ENCODE measurements at places on chromosomes 13 and 19.

GRCh38 chr19:11483366-11484111 is 2.7 kb upstream of the ELAVL3 start:
- no peak for DNase-seq

- no peak for DNase-seq
Measured at GRCh38 chr13:109273326-109273751, 513.0 kb downstream of the IRS2 start.

DNA sequence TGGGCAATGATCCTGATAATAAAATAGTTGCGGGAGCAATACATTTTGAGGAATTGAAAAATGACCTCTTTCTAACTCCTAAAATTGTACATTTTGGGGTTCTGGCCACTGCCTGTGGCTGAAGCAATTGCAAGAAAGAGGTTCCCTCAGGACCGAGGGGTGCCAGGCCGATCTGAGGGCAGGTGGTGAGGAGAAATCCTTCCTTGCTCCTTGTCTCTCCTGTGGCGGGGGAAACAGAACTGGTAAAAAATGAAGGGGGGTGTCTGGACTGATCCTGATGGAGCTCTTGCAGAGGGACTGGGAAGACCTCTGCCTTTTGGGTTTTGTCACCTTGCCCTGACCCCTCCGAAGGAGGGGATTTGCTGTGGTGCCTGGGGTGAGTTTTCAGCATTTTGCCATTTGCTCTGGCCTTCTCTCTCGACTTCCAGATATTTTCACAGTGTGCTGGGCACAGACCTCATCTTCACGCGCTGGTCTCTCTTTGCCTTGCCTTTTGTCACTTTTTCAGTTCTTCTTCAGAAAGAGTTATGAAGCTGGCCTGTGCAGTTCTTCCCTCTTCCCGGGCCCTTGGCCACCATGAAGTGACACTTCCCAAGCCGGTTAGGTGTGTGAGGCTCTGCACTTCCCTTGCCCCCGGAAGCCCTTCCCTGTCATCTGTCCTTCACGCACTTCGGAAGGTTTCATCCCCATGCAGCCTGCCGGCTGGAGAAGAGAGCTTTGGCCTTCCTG is 22.2 kb downstream of the NFIX start:
- DNase-seq = no peak

DNA sequence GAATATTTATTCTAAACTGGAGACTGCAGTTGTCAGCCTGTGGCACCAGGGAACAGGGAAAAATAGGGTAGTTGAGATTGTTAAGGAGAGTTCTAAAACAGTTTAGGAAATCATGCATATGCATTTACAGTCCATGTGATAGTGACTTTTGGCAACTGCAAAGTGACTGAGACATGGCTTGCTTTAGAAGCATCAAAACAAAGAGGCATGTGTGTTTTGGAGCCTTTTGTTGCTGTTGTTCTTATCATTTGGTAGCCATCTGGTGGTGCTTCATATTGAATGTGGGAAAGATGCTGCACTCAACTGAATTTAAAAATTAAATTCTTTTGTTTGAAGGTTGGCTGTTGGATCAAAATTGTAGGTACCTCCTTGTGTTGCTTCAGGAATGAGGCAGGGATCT is 10.2 kb upstream of the EBPL start:
- no peak for DNase-seq

DNA sequence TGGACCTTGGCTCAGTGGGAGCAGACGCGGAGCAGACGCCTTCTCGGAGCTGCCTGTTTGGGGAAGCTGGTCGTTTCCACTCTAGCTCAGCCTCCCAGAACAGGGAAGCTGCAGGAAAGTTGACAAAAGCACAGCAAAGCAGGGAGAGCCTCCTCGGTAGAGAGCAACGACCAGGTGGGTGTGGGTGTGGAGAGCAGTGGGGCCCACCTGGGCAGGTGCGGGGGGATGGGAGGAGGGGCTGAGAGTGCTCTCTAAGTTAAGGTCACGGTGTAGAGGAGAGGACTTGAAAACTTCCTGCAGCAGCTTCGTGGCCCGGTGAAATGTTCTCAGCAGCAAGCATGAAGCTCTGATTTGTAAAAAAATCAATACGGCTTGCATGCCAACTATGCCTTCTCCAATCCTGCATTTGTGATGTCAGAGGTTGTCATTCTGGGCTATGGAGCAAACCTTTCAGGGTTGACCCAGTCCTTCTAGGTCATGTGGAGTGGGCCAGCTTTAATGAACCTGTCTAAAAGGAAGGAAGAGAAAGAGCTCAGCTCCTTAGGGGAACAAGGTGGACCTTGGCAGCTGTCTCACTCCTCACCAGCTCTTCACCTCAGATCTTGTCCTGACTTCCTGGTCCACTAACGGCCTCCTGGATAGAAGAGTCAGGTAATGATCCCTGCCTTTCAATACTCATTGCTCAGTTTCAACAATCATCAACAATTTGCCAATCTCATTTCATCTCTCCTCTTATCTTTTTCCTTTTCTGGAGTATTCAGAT is 85.8 kb upstream of the UBL3 start:
- DNase-seq = peak; percentile 28

- no peak for DNase-seq
Measured at GRCh38 chr13:27595055-27595811, 25.1 kb downstream of the LNX2 start.

DNA sequence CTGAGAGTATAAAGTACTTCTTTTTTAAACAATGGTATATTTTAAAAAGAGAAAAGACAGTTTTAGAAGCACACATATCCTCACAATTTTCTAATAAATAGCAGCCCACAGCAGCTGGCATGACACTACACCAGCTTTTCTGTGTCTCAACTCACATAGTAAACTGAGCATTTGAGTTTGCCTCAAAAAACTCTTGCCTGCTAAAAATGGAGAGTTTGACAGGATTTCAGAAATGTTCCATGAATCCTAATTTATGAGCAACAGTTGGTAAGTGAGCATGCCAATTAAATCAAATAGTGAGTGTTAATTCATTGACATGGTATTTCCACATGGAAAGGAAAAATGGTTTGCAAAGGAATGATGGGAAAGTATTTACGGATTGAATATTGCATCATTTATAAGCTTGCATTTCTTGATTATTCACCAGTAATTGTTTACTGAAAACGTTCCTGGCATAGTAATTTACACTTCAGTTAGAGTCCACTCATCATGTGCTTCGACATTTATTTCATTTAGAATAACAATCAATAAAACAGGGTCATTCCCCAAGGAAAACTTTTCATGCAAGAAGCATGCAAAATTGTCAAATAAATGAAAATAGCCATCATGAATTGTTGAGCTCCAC is 323.0 kb downstream of the EFNB2 start:
- no peak for DNase-seq

- DNase-seq = no peak
Measured at GRCh38 chr13:50380905-50381304, 365.7 kb downstream of the KCNRG start.

GRCh38 chr19:46232029-46232428 is 2.5 kb downstream of the IGFL1 start:
- DNase-seq = no peak

DNA sequence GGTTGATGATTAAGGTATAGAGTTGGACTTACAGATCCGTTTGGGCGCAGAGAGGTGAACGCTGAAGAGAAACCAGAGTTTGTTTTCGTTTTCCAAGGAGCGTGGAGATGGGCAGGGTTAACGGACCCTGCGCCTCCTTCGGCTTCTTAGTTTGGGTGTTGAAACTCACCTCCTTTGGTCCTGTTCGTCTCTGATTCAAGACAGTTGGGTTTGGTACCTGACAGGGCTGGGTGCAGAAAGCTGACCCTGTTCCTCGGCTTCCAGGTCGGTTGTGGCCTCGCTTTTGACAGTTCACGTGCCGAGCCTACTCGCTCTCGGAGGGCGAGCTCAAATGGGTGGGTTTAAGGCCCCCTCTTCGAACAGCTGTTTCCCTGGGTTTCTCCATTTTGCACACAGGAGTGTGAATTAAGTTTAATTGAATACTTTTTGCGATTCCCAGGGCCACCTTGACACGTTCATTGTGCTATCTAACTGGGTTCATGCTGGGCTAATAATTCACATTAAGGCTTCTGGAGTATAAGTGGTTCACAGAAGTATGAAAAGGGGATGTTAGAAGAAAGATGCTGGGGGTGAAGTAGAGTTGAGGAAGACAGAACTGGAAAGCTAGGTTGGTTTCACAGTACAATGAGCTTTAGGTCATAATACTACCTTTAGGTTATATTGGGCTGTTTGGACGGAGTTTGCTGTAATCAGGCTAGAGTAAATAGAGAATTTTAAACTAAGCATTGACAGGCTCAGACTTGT is 638 bp downstream of the USPL1 start:
- DNase-seq = peak; percentile 56

DNA sequence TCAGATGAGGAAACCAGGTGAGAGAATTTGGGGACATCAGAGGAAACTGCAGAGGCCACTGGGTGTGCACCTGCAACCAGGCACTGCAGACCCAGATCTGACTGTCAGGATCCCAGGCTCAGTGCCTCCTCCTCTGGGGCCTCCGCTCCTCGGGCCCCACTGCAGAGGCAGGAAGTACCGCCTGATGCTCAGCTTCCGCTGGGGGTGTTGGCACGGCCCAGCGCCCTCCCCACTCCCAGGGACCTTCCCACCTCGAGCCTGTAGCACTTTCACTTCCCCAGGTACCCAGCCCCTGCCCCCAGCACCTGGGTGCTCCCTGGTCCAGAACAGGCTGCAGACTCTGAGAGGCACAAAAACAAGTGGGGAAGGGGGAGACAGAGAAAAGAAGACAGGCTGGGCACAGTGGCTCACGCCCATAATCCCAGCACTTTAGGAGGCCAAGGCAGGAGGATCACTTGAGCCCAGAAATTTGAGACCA is 1.4 kb upstream of the CD37 start:
- DNase-seq = peak; percentile 80

DNA sequence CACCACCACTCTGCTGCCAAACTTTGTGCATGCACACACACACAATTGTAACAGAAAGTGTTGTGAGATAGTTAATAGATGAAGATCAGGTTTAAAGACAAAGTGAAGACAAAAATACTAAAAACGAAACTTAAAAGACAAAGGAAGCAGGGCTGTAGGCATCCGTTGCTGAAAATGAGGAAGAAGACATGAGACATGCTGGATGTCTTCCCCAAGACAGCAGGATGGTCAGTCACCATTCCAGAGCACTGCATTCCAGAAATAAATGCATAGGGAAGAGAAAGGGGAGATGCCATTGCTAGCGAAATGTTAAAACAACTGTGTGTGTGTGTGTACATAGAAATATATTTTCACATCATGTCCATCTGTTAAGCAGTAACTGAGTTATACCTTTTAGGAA is 520.1 kb downstream of the SUCLA2 start:
- no peak for DNase-seq

- no peak for DNase-seq
Measured at GRCh38 chr13:75324413-75324940, 157.5 kb downstream of the TBC1D4 start.

DNA sequence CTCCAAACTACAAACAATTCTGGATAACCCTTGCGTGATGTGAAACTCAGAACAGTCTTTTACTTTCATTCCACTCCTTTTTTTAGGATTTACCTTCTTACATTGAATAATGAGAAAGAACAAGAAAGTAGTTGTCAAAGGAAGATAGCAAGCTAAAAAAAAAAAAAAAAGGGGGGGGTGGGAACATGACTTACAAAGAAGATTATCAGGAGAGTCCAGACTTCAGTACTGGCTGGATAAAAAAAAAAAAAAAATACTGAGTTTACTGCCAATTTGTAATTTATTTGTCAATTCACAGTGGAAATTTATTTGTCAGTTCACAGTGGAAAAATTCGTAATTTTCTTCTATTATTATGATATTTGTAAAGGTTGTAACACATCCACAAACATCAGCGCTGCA is 792.4 kb upstream of the SLITRK5 start:
- no peak for DNase-seq

DNA sequence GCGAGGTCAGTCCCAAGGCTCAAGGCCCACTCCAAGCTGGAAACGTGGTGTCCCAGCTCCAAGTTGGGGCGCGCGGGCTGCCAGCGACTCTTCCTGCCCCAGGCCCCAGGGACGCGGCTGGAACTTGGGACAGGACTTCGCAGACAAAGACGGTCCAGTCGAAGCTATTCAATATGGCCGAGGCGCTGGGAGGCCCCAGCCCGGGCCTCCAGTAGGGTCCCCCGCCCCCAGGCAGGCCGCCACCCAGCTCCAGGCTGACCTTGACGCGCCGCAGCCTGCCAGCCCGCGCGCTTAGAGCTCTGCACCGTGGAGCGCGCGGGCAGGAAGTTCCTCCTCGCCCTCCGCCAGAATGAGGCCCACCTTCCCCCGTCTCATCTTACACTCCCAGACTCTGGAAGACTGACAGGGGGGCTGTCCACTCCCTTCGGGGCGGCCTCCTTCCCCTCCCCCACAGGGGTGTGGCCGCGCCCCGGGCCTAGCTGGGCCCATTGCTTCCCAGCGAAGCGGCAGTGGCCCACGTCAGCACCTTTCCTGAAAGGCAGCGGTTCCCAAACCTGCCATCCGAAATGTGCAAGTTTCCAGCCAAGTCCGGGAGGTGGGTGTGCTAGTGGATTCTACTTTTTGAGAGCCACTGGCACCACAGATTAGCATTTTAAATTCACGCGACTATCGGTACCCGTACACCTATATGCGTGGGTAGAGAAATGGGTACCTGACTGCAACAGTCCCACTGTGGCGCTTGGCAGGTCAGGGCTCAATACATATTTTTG is at the start of gene CCDC8:
TSS of gene CCDC8 (minus strand) at position 303 of the 770 bp plus-strand sequence. CDS start 754 bp downstream, outside the sequence.
- DNase-seq = no peak

DNA sequence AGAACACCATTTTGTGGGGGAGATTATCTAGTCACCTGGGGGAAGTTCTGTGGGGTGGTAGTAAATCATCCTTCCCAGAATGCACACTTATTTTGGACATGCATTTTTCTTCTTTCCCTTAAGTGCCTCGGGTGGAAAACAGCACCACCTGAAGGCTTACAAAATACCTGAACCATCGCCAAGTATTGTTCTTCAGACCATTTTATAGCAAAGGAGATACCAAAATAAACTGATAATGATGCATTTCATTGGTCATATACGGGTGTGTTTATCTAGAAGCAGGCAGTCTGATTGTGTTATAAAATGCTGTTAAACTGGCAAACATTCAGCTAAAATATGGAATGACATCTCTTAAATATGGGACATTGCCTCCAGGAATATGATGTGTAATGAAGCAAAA is 1034.7 kb downstream of the SLITRK1 start:
- DNase-seq = no peak

- DNase-seq = no peak
Measured at GRCh38 chr13:28463481-28463880, 31.4 kb downstream of the FLT1 start.

DNA sequence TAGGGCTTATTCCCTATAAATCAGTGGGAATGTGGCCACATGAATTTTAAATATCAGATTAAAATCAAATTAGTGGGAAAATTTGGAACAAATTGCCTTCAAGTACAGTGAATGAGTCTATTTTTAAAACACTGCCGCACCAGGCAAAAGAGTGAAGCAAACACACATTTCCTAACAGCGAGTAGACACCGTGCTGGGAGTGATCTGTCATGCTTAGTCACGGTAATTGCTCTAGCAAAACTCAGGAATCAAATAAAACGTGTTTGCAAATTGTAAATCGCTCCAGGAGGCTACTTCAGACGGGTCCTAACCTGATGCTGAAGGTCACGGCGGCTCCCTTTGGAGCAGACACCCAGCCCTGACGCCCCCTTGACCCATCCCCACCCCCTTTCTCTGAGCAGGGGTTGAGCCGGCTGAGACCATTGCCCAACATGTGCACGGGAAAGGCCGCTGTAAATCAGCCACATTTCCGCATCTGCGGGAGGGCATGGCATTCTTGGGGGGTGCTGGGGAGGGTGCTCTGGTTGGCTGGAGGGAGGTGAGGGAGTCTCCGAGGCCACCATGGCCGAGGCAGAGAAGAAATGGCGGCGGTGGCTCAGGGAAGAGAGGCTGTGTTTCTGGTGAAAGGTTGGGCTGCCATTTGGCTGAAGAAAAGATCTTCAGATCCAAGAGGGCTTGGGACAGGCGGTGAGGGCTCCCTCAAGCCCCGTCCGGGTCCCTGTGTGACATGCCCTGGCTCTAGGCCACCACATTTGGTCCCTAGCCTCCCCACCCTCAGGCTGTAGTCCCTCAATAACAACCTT is 8.9 kb downstream of the CEBPA start:
- no peak for DNase-seq
